ENCODE measurements at places on chromosomes 7 and 10.

DNA sequence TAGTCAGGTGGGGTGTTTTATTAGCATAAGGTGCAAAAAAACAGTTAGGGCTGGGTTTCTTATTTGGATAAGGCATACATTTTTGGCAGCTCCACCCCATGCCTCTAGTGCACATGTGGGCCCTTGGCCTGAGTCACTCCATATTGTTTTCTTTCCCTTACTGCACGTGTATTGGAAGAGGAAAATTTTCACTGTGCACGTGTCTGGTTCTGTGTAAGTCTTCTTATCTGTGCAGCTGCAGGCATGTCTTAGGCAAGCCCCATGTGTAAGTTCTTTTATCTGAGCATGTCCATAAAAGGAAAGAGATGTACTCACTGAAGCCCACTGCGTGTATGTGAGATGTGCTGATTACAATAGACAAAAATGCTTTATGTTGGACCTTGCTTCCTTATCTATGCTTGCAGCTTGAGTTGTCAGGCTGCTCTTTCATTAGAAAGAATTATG, 540.3 kb upstream of the IGFBP3 start:
- no peak for DNase-seq

- no peak for DNase-seq
These were observed 14.2 kb upstream of the MKI67 start for GRCh38 chr10:128140425-128140824.

DNA sequence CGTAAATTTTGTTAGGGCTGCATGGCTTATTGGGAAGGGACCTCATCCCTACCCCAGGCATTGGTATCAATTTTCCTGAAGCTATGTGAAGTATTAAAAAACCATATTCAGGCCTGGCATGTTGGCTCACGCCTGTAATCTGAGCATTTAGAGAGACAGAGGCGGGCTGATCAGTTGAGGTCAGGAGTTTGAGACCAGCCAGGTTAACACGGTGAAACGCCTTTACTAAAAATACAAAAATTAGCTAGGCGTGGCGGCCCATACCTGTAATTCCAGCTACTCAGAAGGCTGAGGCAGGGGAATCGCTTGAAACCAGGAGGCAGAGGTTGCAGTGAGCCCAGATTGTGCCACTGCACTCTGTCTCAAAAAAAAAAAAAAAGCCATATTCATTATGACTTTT, 7.1 kb downstream of the TASOR2 start:
- no peak for DNase-seq

GRCh38 chr10:47207894-47208469, 92.0 kb upstream of the GDF10 start:
- DNase-seq = no peak

GRCh38 chr7:134510646-134511045, 16.7 kb upstream of the AKR1B10 start:
- DNase-seq = no peak

DNA sequence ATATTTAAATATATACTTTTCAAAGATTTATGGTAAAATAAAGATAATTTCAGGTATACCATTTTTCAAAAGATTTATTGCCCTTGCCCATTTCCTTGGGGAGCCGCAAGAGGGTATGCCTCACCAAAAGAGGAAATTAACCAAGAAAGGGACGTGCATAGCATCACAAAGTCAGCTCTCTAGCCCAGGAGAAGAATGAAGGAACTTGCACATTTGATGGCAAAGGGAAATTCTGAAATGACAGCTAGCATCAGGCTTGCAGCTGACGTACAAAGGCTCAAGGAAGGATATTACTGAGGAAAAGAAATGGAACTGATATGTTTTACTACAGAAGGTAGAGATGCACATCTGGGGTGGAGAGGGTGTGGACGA, 93.6 kb upstream of the RSU1 start:
- no peak for DNase-seq

All from fibroblast of mammary gland (primary cell).